CD4-positive, alpha-beta T cell treated with Interleukin-2 at 100 ng/mL for 4 hours (primary cell): ENCODE measurements at places on chromosomes 3 and 15.

DNA sequence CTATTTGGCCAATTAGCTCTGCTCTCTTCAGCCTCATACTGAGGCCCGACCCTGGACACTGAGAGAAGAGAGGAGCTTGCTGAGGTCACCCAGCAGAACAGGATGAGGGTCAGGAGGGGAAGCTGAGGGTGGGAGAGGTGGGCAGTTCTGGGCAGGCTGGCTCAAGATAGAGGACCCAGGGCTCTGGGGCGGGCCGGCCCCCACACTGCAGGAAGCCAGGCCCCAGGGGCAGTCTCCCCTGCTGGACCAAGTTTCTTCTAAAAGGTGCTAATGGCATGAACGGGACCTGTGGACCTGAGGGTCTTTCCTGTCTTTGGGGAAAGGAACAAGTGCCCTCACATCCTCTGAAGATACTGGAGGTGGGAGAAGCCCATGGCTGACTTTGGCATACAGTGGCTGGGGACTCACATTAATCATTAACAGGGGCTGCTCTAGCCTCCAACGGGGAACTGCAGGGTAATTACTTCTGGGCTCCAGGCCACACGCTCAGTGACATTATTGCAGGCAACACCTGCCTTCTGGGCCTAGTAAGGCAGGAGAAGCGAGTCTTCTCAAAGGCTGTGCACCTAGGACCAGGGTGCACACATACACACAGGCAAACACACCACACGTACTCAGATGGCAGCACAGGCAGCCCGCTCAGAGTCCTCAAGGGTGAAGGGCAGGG, 10.6 kb downstream of the HCN4 start:
- DNase-seq, result no peak

GRCh38 chr3:119365418-119365817, 71.2 kb downstream of the ARHGAP31 start:
- no peak for DNase-seq

- DNase-seq, result no peak
Measured at GRCh38 chr3:20230954-20231353, 44.9 kb upstream of the SGO1 start.

GRCh38 chr3:87461443-87461842, 185.1 kb upstream of the POU1F1 start:
- DNase-seq, result no peak

- DNase-seq, result no peak
Measured at GRCh38 chr15:90338532-90338931, 13.6 kb upstream of the ZNF774 start.

GRCh38 chr15:38533926-38534325, 30.7 kb downstream of the RASGRP1 start:
- no peak for DNase-seq

GRCh38 chr15:51310064-51310463, 28.3 kb downstream of the CYP19A1 start:
- DNase-seq, result no peak

DNA sequence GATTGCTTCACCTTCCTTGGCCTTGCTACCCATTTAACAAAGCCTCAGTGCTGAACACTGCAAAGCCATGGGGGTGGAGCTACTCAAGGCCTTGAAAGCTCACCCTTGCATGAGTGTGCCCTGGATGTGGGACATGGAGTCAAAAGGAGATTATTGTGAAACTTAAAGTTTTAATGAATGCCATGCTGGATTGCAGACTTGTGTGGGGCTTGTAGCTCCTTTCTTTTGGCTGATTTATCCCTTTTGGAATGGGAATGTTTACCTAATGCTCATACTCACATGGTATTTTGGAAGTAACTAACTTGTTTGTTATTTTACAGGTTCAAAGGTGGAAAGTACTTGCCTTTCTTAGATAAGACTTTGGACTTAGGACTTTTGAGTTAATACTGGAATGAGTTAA, 538.5 kb upstream of the NECTIN3 start:
- no peak for DNase-seq

DNA sequence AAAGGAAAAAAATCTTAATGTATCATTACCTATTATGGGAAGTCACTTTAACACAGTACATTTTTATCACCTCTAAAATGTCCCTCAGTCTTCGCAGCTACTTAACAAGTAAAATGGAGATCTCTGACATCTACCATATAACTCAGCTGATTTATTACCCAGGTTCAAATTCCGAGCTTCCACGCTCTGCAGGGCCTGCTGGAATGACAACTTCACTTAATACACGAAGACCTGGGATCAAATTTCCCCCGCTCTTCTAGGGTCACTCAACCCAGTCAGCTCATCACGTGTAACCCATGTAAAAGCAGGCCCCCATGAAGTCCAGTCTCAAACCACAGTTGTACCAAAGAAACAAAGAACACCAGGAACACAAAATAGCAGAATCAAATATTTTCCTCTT, 44.2 kb upstream of the ACP3 start:
- no peak for DNase-seq

- no peak for DNase-seq
Measured at GRCh38 chr3:194661946-194662345, 10.0 kb downstream of the LSG1 start.

DNA sequence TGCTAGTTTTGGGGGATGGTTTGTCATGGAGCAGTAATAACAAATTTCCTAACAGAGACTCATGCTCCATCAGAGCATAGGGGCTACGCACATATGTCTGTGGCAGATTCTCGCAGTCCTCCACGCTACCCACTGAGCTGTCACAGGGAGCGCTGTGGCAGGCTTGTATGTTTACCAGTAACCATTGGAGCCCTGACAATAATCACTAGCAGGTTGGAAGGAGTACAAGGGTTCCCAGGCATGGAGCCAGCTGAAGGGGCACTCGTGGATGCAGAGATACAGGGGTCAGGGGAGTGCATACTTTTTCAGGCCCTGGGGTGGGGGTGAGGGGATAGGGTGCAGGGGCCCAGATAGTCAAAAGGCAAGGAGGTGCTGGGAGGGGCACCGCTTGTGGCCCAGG, 7.9 kb upstream of the GP9 start:
- DNase-seq, result no peak
